ENCODE measurements at places on chromosomes 4 and X.

- no peak for DNase-seq
Measured at GRCh38 chr4:81499840-81500239, 28.1 kb upstream of the RASGEF1B start.

DNA sequence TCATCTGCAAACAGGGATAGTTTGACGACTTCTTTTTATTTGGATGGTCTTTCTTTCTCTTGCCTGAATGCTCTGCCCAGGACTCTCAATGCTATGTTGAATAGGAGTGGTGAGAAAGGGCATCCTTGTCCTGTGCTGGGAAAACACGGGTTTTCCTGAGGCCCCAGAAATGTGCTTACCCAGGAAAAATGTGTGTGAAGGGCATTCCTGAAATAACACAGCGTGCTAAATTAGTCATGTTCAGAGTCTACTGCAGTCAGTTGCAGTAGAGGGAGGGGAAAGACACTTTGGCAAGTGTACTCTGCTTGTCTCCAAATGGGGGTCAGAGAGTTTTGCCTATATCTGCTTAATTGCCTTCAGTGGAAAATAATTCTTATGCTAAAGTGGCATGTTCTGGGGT, 153.9 kb downstream of the CCNG2 start:
- DNase-seq, result no peak

GRCh38 chr4:36310216-36310615, 28.8 kb downstream of the DTHD1 start:
- DNase-seq, result no peak

DNA sequence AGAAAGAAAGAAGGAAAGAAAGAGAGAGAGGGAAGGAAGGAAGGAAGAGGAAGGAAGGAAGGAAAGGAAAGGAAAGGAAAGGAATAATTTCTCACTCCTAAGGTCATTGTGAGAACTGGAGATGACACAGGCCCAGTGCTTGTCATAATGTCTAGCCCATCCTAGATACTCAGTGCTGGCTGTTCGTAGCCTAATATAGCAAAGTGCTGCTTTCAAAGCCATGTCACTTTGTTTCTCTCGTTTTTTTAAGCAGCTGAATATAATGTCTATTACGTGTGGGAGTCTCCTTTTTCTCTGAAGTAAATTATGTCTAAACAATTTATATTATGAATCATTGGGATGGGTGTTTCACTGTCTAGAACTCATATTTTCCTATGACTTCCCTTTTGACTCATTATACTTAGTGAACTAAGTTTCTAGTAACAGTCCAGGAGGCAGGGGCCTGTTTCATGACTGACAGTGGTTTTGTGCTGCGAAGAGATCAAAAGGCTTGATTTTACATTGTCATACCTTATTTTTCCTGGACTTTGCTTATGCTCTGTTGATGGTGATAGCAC, 327.0 kb upstream of the ZFP42 start:
- DNase-seq, result no peak

GRCh38 chr4:154015578-154015977, 226.7 kb upstream of the SFRP2 start:
- DNase-seq, result no peak

GRCh38 chr4:7967501-7968261, 28.0 kb upstream of the AFAP1 start:
- no peak for DNase-seq

- DNase-seq, result no peak
Measured at GRCh38 chrX:78545233-78545632, 113.9 kb downstream of the RTL3 start.

DNA sequence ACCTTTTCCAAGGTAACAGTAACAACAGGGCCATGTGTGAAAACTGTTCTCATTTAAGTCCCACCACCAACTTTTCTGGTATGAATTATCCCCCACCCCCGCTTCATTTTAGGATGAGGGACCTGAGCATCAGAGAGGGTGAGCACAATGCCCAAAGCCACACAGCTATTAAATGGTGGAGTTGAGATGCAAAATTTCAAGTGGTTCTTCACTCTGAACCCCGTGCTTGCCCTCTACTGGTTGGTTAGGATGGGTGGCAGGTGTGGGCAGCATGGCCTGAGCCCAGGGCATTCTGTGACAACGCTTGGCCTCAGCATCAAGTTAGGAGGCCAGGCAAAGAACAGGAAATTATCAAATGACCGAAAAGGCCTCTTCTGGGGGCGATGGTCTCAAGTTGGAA, 33.5 kb downstream of the MED28 start:
- no peak for DNase-seq

GRCh38 chr4:176150356-176150682, 45.1 kb downstream of the SPATA4 start:
- no peak for DNase-seq

GRCh38 chr4:76856243-76857073, 41.5 kb downstream of the SOWAHB start:
- DNase-seq, result no peak

- no peak for DNase-seq
Measured at GRCh38 chrX:134752558-134752957, 94.3 kb upstream of the PLAC1 start.

DNA sequence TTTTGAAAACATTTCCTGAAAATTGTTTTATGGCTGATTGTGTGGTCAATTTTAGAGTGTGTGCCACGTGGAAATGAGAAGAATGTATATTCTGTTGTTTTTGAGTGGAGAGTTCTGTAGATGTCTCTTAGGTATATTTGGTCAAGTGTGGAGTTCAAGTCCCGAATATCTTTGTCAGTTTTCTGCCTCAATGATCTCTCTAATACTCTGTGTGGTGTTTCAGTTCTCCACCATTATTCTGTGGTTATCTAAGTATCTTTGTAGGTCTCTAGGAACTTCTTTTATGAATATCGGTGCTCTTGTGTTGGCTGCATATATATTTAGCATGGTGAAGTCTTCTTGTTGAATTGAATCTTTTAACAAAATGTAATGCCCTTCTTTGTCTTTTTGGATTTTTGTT, 113.3 kb downstream of the LINC00632 start:
- DNase-seq, result peak; percentile 26

- no peak for DNase-seq
Measured at GRCh38 chr4:182955411-182955810, 38.2 kb upstream of the DCTD start.

DNA sequence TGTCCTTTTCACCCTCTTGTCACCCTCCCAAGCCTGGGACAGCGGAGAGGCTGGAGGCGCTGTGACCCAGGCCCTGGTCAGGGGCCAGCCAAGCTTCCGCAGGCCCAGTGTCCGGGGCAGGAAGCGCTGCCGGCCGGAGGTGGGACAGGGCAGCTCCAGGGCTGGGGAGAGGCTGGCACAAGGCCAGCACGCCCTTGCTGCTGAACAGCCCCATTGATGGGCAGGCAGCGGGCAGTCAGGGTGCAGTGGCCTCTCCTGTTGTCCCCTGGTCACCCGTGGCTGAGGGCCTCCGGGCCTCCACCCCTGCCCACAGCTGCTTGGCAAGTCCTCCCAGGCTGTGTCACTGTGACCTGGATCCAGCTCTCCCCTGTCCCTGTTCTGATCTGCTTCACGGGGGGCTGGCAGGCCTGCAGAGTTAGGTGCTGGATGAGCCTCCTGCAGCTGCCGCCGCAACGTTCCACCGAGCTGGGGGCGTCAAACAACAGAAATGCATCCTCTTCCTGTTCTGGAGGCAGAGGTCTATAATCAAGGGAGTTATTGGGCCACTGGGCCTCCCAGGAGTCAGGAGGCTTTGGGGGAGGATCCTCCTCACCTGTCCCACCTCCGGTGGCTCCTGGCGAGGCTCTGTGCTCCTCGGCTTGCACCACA, 107.9 kb downstream of the PSAPL1 start:
- DNase-seq, result no peak

- no peak for DNase-seq
Measured at GRCh38 chr4:121168446-121169281, 4.5 kb upstream of the TNIP3 start.

- peak; percentile 31 for DNase-seq
Measured at GRCh38 chr4:8176547-8177399, 18.2 kb upstream of the ABLIM2 start.

DNA sequence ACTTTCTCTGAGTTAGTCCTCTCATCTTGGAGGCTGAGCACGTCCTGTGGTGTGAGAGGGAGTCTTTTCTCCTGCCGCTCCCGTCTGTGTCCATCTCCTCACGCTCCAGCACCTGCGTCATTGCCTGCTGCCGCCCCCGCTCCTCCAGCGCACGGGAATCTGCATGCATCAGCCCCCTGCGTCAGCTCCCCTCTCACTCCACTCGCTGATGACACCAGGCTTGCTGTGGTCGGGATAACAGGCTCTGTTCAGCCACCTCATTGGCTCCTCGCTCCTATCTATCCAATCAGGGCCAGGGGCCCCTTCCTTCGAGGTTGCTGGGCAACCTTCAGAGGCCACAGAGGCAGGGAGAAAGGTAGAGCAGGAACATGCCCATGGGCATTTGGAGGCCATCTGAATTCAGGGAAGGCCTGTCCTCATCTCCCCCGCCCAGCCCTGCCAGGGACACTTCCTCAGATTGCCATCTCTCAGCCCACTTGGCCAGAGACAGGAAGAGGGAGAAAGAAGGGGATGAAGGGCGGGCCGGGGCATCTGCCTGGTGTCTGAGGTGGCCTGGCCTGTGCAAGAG, 9.3 kb downstream of the ZNF185 start:
- DNase-seq, result no peak

- no peak for DNase-seq
Measured at GRCh38 chr4:1105662-1106061, 7.7 kb downstream of the RNF212 start.

- DNase-seq, result no peak
Measured at GRCh38 chr4:173591760-173592159, 61.7 kb upstream of the HAND2 start.

- DNase-seq, result no peak
Measured at GRCh38 chrX:317424-318067, 1.1 kb downstream of the GTPBP6 start.
